ENCODE measurements at places on chromosomes 16 and 17. TPM values are rescaled to one million over a fixed set of nuclear protein-coding genes. Genes with fewer than 3 reads are reported as not detected.

DNA sequence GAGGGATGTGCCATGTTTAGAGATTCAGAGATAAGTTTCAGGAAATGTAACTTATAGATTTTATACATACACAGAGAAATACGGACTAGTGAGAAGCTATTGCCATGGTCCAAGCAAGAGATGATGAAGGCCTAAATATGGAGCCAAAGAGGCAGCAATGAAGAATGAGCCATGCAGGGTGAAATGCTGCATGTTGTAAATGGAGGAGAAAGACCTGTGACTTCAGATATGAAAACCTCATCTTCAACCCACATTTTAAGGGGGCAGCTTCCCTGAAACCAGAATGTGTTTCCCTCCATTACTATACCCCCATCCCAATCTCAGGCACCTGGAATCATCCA is 2.9 kb downstream of the CCL2 start:
- DNase-seq, result no peak

KRTAP4-9 gene
- not detected for total RNA-seq

DNA sequence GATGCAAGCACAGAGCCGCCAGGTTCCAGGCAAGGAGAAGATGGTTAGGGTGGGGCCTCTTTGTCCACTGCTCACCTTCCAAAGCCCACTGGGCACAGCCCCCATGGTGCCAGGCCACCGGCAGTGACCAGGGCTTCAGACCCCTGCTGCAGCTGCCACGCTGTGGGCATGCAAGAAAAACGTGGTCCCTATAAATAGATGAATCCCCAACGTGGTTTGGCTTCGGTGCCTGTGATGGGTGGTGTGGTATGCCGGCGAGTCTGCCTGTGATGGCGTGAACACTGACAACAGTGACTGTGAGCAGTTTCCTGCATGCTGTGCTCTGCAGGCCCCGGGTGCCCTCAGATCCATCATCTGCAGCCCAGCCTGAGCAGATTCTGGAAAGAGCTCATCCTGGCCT is 36.6 kb downstream of the RAB11FIP4 start:
- DNase-seq, result no peak

GRCh38 chr17:83052241-83052564 is 27.2 kb upstream of the METRNL start:
- DNase-seq, result no peak

CEP295NL gene
- 0.12 TPM for total RNA-seq

Data from M059J (cell line).